ENCODE measurements at places on chromosomes 2 and 18.
A peak's percentile ranks its signal among the peaks of the same experiment; 100 is the strongest.

DNA sequence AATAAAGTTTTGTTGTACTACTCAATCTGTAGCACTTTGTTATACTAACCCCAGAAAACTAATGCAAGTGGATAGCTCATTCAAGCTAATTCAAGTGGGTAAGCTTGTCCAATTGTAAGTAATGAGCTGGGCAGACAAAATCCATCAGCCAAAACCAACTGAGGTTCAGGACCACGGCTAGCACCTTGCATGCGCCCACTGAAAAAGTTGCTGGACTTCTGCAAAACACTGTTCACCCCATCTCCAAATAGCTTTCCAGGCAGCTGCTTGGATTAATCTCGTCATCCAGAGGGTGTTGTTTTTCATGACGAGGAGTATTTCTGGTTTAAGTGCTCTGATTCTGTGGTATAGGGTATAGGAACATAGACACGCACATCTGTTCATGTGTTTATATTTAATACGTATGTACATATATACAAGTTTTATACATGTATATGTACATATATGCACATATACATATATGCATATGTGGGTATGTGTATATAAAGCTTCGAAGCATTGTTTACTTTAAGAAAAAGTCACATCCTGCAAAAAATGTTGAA is 307.5 kb downstream of the GALR1 start:
- no peak for DNase-seq

DNA sequence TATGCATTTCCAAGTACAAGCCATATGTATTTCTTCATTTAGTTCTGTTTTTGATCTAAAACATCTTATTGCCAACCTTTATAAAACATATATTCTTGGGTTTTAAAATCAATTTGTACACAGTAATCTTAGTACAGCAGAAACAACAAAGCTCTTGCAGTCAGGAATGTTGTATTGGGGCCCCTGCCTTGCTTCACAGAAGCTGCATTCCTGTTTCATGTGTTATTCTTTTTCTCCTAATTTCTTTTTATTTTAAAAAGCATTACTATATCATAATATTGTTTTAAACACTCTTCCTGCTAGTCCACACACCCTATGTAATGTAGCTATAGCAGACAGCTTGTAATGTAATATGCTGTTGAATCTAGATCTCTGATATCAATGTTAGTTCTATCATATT is 24.0 kb downstream of the SERPINB7 start:
- DNase-seq = no peak

DNA sequence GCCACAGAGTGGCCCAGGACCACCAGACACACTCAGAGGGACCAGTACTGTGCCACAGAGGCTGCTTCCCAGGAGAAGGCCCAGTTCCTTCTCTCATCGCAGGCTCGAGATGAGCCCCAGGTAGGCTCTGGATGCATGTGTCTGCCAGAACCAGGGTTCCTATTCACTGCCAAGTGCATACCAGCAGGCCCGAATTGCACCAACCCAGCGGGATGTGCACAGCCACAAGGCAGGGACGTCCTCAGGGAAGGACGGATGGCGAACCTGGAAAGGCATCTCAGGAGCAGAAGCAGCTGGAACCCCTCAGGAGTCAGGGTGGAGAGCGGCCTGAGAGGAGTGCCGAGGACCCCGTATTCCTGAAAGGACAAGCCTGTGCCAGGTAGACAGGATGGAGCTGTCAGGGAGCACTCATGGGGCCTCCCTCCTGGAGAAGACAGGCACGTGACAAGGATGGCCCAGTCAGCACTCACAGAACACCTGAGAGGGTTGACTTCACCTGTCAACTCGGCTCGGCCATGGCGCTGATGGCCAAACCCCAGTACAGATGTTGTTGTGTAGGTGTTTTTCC is 73.7 kb downstream of the PTGR3 start:
- no peak for DNase-seq

DNA sequence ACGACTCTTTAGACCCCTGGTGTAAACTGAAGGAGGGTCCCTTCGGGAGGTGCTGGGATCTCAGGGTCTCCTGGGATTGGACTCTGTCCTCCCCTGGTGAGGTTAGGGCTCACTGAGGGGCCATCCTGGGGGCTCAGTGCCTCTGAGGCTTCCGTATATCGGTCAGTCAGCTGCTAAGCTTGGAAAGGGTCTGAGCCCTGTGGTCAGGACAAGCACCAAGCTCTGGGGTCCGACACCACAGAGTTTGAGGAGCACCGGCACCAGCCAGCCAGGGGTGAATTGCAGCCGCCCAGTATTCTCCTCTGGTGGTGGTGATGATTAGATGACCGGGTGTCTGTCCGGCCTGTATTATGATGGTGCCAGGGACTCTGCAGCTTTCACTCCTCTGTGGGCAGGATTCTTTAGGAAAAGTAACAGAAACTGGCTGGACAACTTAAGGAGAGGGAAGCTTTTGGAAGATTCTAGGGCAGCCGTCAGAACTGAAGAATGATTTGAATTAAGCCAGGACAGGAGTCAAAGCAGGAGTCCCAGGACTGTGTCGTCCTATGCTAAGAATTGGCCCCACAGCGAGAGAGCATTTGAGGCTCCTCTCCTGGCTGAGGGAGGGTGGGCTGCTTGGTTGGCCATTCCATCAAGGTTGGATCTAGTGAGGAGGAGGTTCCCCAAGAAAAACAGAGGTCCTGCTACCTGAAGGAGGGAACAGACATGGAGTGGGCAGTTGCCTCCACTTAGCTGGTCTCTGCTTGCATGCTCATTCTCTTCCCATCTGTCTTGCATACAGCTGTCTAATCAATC is 158.6 kb upstream of the HS6ST1 start:
- no peak for DNase-seq

GRCh38 chr2:169561364-169561763 is 12.3 kb downstream of the FASTKD1 start:
- no peak for DNase-seq

- DNase-seq = no peak
Measured at GRCh38 chr2:70830366-70830765, 5.2 kb downstream of the CD207 start.

- no peak for DNase-seq
Measured at GRCh38 chr18:41681138-41681880, 273.7 kb upstream of the PIK3C3 start.

- peak; percentile 35 for DNase-seq
Measured at GRCh38 chr2:239344857-239345216, 56.0 kb downstream of the HDAC4 start.

GRCh38 chr2:178223806-178224205 is 29.5 kb downstream of the OSBPL6 start:
- DNase-seq = no peak

- DNase-seq = no peak
Measured at GRCh38 chr18:79403723-79404566, 8.2 kb downstream of the NFATC1 start.
